ENCODE measurements at places on chromosomes 4 and X. TPM values are rescaled to one million over a fixed set of nuclear protein-coding genes. Genes with fewer than 3 reads are reported as not detected.

- DNase-seq: no peak
Observed at GRCh38 chr4:13704035-13704434, 76.5 kb upstream of the BOD1L1 start.

- DNase-seq: no peak
Observed at GRCh38 chr4:8834681-8835220, 36.9 kb downstream of the HMX1 start.

GRCh38 chr4:17142232-17142711 is 243.8 kb upstream of the LDB2 start:
- no peak for DNase-seq

GRCh38 chr4:55175779-55176231 is 50.4 kb upstream of the KDR start:
- DNase-seq: no peak

- DNase-seq: no peak
Observed at GRCh38 chr4:144723471-144723870, 77.5 kb downstream of the HHIP start.

GRCh38 chrX:821327-822107 is 190.9 kb downstream of the SHOX start:
- DNase-seq: no peak

DNA sequence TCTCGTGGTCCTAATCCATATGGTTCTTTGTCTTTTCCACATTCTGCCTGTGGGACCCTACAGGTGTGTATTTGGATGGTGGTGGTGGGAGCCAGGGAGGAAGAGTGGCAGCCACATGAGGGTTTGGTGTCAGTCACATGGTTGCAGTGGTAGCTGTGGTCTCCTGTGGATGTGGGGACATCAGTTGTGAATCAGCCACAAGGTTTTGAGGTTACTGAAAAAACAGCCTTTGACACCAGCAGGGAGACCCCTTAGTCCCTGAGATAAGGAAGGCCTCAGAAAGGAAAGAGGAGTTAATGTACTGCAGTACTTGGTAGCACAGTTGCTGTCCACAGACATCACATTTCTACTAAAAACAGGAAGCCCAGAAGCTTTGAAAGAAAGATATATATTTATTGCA is 15.8 kb upstream of the GAGE10 start:
- no peak for DNase-seq

GUCY2F gene
- total RNA-seq: not detected

CXXC4 gene
- 2.7 TPM for total RNA-seq

ALAS2 gene
- total RNA-seq: 3.5 TPM
